ENCODE measurements at places on chromosomes 11 and 22.

GRCh38 chr11:1306186-1307162 lies 3.0 kb downstream of the TOLLIP start:
- DNase-seq: no peak

- peak; percentile 76 for DNase-seq
Observed at GRCh38 chr22:35648066-35649025, at the start of gene APOL6. Gene APOL6 (plus strand): TSS chr22:35648446. CDS start chr22:35656426, 7,980 bp downstream.

DNA sequence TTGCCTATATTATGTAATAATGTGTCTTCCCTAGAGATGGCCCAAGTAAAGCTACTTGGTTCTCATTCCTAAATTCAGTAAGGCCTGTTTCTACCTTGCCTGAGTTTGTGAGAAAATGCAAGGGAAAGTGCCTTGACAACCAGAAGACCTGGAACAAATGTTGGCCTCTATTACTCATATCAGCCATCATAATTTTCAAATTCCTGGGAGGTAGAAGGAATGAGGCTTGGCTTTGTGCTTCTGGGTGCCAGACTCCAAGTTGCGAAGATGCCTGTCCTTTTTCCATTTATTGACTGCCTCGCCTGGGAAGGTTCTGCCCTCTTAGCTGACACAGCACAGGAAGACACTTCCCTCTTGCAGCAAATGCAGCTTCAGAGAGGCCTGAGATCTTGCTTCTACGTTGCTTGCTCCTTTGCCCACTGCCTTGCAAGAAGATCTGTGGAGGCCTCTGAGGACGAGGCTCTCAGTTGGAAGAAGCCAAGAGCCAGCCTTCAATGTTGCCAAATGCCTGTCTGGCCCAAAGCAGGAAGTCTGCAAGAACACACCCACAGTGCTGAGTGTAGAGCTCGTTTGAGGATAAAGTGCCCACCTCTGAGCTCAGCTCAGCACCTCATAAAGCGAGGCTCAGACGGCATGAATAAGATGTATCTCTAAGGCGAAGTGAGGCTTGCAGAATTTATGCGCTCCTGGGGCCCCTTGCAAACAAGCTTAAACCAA lies 120.1 kb downstream of the GALNT18 start:
- no peak for DNase-seq

DNA sequence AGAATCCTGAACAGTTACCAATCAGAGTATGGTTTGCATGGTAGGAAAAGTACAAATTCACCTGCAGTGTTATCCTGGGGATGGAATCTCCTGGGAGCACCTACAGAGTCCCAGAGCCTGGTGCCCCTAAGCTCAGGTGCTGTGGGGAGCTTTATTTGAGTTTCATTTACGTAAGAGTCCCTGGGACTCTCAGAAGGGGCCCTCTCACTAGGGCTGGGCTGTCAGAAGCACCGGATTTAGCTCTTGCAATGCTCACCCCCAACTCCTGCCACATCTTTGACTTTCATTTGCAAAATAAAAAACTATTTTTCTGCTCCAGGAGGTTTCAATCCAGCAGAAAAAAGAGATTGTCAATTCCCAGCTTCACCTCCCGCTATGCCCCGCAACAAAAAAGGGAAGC lies 569.8 kb upstream of the B3GAT1 start:
- DNase-seq: no peak

DNA sequence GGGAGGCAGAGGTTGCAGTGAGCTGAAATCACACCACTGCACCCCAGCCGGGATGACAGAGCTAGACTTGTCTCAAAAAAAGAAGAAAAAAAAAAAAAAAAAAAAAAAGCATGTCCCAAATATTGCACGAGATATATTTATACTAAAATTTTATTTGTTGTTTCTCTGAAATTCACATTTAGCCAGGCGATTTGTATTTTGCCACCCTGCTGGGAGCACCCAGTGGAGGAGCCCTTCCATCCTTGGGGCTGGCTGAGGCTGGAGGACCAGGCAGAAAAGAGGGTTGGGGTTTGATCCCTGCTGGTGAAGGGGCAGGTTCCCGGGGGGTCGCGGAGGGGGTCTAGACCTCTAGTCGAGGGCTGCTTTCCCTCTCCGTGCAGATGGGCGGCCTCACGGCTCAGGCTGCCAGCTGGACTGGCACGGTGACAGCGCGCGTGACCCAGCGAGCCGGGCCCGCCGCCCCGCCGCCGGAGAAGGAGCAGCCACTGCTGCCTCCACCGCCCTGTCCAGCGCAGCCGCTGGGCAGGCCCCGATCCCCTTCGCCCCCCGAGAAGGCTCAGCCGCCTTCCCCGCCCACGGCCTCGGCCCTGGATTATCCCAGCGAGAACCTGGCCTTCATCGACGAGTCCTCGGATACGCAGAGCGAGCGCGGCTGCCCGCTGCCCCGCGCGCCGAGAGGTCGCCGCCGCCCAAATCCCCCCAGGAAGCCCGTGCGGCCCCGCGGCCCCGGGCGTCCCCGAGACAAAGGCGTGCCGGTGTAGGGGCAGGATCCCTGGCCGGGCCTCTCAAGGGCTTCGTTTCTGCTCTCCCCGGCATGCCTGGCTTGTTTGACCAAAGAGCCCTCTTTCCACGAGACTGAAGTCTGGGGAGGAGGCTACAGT lies 952 bp upstream of the CATSPERZ start:
- DNase-seq: no peak

DNA sequence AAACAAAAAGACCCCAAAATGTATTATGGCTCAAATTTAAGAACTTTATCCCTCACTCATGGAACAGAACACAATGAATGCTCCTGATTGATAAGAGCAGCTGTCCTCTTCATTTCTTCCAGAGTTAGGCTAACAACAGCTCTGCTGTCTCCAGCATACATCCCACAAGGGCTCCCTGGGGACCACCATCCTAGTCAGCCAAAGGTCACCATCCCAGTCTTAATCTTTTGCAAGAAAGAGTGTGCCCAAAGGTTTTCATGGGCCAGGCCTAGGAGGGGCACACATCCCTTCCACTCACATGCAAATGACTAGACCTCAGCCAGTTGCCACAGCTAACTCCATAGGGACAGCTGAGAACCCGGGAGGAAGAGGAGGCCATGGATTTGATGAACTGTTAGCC lies 555.3 kb downstream of the BUD13 start:
- no peak for DNase-seq

- no peak for DNase-seq
Observed at GRCh38 chr11:116990061-116990473, 108.2 kb downstream of the SIK3 start.

DNA sequence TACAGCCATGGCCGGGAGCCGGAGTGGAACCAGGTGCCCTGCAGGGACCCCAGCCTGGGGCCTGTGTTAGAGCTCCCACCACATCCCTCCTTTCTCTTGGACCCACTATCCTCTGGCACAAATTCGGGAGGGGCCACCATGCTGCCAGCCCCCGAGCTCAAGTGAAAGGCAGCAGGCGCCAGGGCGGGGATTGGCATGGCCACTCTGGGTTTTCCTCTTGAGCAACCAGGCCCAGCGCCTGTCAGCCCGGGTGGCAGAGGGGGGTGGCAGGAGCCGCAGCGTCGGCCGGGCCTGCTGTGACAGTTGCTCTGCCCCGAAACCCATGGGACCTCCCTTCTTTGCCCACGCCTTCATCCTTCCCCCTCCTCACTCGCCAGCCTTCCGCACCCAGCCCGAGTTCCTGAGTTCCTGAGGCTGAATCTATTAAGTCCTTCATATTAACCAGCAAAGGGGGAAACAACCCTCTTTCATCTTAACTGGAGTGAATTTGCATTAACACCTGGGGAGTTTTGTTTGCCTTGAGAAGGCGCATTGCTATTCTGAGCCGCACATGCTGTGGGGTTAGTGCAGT lies 16.8 kb upstream of the CABP7 start:
- DNase-seq: no peak

DNA sequence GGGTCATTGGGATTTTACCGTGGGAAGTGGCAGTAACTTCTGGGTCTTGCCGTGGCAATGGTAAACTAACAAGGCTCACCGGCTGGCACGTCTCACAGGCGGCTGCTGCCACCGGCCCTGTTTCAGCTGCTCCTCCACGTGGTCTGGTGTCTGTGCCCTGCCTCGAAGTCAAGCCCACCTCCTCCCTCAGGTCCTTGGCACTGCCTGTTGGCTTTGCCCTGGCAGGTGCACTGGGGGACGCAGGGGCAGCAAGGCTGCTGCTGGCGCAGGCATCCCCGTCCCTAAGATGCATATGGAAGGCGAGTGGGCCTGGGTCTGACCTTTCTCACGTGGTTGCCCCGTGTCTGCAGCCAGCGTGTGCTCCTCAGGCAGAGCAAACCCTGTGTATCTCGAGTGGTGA lies 783.6 kb downstream of the BRD1 start:
- DNase-seq: no peak

Data from Jurkat, Clone E6-1 (cell line).